ENCODE measurements at places on chromosomes 3 and 15.

DNA sequence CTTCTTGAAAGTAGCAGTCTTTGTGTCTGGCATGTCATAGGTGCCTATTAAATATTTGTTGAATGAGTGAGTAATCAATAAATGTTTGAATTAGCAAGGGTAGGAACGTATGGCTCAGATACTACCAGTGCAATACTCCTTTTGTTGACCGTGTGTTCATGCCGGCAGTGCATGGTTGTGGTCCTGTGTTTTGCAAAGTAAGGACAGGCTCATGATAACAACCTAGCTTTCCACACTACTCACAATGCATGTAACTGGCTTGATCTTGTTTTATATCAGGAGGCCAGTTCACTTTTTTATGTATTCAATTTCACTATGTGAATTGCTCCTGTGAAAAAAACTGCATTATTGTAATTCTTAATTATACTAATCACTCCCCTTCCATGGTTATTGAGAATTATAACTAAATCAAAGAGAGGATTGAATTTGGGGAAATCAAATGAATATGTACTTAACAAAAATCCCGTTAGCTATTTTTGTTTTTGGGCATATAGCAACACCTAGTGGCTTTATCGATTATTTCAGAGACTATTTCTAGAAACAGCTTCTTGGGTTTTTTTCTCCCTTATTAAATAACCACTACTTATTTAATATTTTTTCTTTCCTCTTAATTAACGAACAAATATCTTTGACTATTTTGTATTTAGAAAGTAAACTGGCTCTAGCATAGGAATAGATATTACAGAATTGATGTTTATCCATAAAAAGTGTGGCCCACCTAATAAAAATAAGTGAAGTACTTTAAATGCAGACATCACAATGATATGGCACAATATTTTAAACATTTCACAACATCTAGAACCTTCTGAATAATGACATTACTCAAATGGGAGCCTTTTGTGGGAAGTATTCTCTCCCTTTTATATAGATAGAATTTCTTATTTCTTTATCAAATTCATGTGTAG lies 218.5 kb downstream of the BBX start:
- DNase-seq, result peak; percentile 52

DNA sequence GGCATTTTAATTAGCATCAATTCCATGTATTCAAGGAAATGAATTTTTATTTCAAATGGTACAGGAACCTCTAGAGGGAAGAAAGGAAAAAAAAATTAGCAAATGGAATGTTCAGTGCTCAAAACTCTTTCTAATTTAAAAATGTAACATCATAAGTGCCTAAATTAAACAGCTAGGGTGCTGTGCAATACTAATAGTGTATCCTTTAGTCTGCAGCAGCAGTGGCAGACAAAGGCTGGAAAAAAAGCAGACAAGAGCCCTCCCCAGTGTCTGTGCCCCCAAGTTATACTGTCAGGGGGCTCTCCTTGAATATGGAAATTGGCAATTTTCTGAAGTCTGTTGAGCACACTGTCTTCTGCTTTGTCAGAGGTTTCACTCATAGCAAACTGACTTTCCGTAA lies 159.5 kb downstream of the CLSTN2 start:
- no peak for DNase-seq

DNA sequence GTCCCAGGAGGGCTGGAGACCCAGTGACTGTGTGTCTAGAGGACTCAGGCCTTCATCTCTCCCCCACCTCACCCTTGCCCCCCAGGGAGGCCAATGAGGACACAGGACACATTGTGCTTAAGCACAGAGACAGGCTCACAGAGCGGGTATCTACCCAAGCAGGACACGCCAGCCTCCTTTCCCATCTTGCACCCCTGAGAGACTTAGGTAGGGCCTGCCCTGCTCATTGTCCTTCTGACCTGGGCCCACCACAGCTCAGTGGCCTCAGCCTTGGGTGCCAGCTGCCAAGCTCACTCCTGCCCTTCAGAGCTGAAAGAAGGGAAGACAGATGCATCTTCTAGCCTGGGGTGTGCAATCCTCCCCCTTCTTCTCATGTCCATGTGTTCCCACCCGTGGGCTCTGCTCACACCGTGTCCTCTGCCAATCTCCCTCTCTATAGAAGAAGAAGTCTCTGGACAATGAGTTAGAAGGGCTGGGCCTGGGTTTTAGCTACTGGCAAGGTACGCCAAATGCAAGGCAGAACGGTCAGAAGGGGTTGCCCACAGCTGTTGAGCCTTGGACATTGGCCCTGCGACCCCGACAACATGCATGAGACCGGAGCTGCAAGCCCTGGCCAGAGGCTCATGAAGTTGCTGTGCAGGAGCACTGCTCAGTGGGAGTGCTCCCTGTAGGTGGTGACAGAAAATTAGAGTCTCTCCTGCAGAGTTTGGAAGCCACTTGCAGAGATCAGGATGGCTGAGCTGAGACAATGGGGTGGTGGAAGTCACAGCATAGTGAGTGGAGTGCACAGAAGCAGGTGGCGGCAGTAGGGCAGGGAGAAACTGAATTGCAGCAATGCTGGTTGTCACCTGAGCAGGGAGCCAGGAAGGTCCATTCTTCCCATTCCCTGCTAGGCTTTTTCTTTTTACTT lies 32.8 kb downstream of the ACSBG1 start:
- DNase-seq, result no peak

DNA sequence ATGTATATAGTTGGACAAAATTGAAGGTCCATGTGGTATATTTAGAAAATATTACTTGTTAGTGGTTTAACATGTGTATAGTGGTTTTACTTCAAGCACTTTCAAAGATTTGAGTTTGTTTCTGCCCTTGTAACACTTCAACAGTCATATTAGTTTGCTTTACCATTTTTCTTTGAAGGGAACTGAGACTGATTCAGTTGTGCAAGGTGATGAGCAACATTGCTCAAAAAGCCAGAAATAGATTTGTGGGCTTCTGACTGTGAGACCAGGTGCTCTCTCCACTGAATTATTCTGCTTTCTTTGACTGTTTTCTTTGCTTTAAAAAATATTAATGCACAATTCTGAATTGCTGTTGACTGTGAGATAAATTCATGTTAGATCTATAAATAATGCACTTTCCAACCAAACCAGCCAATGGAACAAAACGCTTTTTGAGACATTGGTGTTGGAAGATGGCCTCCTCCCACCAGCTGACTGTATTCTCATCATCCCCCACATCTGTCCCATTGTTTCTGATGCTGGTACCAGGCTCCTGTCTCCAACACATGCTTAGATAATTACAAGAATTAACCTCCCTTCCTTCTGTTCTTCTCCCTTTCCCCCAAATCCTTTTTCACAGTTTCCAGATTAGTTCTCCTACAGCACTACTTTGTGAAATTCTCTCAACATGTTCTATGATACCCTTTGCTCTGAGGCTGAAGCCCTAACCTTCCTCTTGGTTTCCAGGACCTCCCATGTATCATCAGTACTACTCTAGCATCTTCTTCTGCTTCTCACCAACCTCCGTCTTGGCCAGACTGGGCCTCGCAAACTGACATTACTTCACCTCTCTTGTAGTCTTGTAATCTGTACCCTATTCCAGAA lies 27.9 kb downstream of the PLCL2 start:
- no peak for DNase-seq

GRCh38 chr3:176505878-176506621 lies 691.2 kb downstream of the TBL1XR1 start:
- no peak for DNase-seq

DNA sequence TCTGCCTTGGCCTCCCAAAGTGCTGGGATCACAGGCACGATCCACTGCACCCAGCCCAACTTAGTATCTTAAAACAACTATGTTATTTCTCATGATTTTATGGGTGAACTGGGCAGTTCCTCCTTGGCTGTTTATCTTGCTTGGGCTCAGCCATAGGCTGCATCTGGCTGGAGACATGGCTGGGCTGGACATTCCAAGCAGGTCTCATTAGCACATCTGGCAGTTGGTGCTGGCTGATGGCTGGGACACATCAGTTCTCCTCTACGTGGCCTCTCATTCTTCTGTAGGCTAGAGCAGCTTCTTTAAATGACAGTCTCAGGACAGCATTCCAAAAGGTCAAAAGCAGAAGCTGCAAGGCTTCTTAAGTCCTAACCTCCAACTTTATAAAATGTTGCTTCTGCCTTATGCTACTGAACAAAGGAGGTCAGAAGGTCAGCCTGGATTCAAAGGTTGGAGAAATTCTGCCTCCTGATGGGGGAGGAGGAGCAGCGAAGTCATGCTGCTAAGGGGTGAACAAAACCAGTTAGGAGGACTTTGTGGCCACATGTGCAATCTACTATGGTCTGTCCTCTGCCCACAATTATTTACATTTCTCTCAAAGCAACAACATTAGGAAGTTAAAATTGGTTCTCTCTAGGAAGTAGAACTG lies 144.0 kb downstream of the AQP9 start:
- DNase-seq, result no peak

GRCh38 chr3:71389911-71390573 lies 193.5 kb downstream of the FOXP1 start:
- no peak for DNase-seq

DNA sequence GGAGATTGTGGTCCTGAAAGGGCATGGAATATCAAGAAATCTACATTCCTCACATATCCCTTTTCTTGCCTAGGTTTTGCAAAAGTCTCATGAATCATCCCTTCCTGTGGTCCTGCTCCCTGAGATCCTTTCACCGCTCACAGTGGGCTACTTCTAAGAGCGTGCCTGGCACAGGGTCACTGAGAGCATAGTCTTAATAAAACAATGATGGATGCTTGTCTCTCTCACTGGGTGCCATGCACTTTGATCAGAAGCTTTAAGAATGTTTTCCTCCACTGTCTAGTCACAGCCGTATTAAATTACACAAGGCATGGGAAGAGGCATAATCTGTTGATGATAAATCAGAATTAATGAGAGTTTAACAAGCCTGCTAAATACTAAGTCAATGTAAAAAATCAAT lies 269.7 kb upstream of the ATP10A start:
- no peak for DNase-seq

- DNase-seq, result no peak
These were observed 33.3 kb upstream of the TBC1D23 start for GRCh38 chr3:100227511-100227921.

GRCh38 chr15:63941698-63942465 lies 104.4 kb downstream of the DAPK2 start:
- no peak for DNase-seq

- peak; percentile 30 for DNase-seq
These were observed at the start of gene CSPG5 for GRCh38 chr3:47578691-47579632. CSPG5 (minus strand) TSS chr3:47578865; CDS start chr3:47578693, 172 bp downstream.

GRCh38 chr3:136366289-136366688 lies 116.1 kb downstream of the PCCB start:
- no peak for DNase-seq

GRCh38 chr15:28904003-28904402 lies 18.2 kb downstream of the APBA2 start:
- no peak for DNase-seq

DNA sequence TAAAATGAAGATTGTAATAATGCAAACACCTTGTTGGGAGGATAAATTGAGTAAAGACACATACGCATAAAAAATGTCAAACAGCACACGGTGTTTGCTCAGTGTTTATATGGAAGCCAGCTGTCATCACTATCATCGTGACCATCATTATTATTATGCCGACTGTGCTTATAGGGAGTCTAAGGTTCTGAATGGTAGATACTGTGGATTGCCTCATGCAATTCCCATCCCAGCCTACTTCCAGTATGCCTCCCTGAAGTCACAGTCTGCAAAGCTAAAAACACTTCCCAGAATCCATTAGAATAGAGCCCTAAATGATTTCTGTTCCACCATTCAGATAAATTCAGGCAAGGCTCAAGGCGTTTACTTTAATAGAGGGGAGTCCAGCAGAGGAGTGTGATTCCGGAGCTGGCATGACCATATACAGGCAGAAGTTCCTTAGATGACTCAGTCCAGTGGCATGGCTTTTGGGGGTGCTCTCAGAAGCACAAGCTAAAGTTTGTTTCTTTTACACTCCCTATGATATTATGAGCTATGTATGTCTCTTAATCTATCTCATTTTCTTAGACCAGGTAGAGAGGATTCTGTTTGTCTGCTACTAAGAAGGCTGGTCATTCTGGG lies 148.7 kb downstream of the MEX3B start:
- DNase-seq, result peak; percentile 68

DNA sequence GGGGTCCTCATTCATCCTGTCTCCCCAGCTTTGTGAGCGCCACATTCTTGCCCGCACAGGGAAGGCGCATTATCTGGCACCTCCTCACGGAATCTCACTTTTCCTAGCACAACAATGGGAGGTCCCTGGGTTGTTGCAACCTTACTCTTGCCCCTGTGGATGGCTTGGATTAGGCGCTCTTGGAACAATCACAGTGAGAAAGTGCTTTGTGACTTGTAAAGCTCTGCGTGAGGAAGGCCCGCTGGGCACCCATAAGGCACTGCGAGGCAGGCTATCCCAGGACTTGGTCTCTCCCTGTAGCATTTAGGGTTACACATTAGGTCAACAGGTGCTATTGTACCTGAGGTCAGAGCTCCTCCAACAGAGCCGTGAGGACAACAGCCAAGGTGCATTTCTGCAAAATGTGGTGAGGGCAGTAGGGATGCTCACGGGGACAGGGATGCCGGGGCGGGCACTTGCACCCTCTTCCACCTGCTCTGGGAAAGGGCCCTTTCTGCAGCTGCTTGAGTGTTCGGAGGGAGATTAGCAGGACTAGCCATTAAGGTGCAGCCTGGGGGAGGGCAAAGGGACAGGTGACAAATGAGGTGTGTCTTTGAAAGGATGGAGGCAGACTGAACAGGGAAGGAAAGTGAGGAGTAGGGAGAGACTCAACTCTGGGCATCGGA lies 13.9 kb upstream of the LRRC15 start:
- no peak for DNase-seq

GRCh38 chr3:105355408-105356061 lies 11.2 kb upstream of the ALCAM start:
- no peak for DNase-seq

DNA sequence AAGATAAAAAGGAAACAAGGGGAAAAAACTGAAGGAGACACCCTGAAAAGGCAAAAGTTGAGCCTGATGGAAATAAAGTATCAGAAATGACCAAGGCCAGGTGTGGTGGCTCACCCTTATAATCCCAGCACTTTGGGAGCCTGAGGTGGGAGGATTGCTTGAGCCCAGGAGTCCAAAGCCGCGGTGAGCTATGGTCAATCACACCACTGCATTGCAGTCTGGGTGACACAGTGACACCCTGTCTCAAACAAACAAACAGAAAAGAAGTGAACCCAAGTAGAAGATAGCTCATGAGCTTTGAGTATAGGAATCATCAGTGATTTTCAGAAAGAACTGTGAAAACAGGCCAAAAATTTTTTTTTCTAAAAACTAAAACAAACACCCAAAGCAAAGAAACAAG lies 26.4 kb upstream of the TBC1D23 start:
- no peak for DNase-seq

DNA sequence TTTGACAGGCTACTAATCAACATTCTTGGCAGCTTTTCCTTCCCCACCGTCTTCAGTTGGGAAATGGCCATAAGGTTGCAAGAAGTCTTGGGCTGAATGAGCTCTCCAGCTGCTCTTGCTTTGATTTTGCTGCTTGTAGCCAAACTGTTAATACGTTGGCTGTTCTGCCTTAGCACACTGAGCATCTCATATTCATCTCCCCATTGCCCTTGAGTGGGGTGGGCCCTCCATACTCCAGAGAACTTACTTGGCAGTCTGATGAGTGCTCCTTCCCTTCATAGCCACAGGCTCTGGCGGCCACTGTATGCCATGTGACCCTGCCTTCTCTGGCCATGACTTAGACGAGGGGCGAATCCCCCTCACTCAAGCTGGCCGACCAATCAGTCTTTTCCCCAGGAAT lies 25.8 kb upstream of the PAQR5 start:
- DNase-seq, result no peak

- peak; percentile 56 for DNase-seq
These were observed 165.0 kb downstream of the FRMD5 start for GRCh38 chr15:44029940-44030568.
